ENCODE measurements at places on chromosomes 12 and 14. TPM values are rescaled to one million over a fixed set of nuclear protein-coding genes. Genes with fewer than 3 reads are reported as not detected.

CIDEB gene
- total RNA-seq = under 0.01 TPM

ITGA7 gene
- 3.9 TPM for total RNA-seq

GLIPR1L1 gene
- not detected for total RNA-seq

PMCH gene
- total RNA-seq = not detected

AMIGO2 gene
- total RNA-seq = 31.7 TPM

GPR33 gene
- not detected for total RNA-seq

SERPINA12 gene
- total RNA-seq = not detected

NANOG gene
- total RNA-seq = not detected

KRT71 gene
- total RNA-seq = not detected

PLEK2 gene
- 2.5 TPM for total RNA-seq

RNASE1 gene
- total RNA-seq = not detected

ISM2 gene
- under 0.01 TPM for total RNA-seq

PTMS gene
- 17.2 TPM for total RNA-seq

ERH gene
- 189 TPM for total RNA-seq

TEX52 gene
- total RNA-seq = not detected

NKX2-8 gene
- total RNA-seq = not detected
